Psoas muscle (tissue), 8 donors: ENCODE measurements at places on chromosomes 11 and 22.

DNA sequence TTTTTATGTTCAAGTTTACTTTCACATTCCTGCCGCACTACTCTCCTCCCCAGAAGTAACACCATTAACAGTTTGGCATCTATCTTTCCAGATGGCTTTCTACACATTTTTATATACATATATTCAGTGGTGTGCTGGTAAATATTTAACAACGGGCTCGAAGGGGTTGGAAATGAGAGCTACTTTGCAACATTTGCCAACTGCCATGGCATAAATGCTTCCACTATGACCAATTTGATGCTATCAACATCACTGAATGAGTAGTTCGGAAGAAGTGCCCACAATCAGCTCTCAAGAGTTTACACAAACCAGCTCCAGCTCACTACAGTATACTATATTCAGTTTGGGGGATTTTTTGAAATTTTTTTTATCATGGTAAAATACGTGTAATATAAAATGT lies 55.2 kb downstream of the RELT start:
- no peak for DNase-seq

- DNase-seq: no peak
Observed at GRCh38 chr11:101466352-101466751, 117.5 kb downstream of the TRPC6 start.

DNA sequence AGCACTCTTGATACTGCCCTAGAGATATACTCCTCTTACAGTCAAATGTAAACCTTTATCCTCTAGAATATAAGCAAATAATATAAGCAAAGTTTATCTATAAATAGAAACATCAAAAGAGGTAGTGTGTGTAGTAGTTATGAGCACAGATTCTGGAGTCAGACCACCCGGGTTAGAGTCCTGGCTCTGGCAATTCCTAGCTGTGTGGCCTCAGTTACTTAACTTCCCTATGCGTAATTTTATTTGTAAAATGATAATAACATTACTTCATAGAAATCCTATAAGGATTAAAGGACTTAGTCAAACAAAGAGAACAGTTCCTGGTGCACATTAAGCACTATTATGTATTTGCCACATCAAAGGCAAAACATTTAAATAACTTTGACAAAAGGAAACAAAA lies 7.0 kb downstream of the MSANTD4 start:
- no peak for DNase-seq

DNA sequence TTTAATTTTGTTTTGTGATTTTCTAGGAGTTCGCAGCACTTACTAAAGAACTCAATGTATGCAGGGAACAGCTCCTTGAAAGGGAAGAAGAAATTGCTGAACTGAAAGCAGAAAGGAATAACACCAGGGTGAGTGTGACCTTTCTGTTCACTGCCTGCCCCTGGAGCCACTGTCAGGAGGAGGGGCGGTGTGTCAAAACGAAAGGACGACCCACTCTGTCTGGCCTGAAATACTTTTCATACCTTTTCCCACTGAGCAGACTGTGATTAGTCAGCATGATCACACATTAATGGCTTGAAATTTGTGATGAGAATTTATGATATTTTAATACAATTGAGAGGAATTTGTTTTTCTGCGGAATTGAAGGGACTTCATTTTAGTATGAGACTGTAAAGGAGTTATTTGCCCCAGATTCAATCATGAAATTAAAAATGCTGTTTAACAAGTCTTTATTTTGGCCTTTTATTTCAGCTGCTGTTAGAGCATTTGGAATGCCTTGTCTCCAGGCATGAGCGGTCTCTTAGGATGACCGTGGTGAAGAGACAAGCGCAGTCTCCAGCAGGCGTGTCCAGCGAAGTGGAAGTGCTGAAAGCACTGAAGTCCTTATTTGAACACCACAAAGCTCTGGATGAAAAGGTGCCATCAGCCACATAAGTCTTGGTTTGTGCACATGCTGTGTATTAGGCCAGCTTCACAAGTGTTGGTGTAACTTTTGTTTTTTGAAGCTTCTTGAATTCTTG lies 54.1 kb downstream of the PPFIA1 start:
- no peak for DNase-seq
